Breast epithelium (tissue), 4 donors: ENCODE measurements at places on chromosomes 7 and 10. TPM values are rescaled to one million over a fixed set of nuclear protein-coding genes. Genes with fewer than 3 reads are reported as not detected.

Gene DEPP1
- 2,057 TPM for total RNA-seq

Gene AKR1C4
- not detected for total RNA-seq

Gene ACTL6B
- not detected for total RNA-seq

Gene BLOC1S2
- 25.9 TPM for total RNA-seq

Gene SERPINE1
- total RNA-seq: 7.4 TPM

Gene RPEL1
- 0.33 TPM for total RNA-seq

Gene UTF1
- total RNA-seq: not detected

Gene PDE6C
- not detected for total RNA-seq

Gene UNCX
- total RNA-seq: not detected
